ENCODE measurements at places on chromosomes 13 and 19.

GRCh38 chr13:34153428-34154180, 335.7 kb downstream of the RFC3 start:
- DNase-seq: no peak

GRCh38 chr13:112702986-112703379, 13.1 kb downstream of the ATP11A start:
- peak; percentile 3 for DNase-seq

GRCh38 chr19:36246006-36246481, 31.1 kb downstream of the ZNF146 start:
- DNase-seq: no peak

- DNase-seq: no peak
Measured at GRCh38 chr13:74977498-74977897, 504.5 kb downstream of the TBC1D4 start.

- no peak for DNase-seq
Measured at GRCh38 chr13:99197117-99197651, 3.5 kb upstream of the UBAC2 start.

DNA sequence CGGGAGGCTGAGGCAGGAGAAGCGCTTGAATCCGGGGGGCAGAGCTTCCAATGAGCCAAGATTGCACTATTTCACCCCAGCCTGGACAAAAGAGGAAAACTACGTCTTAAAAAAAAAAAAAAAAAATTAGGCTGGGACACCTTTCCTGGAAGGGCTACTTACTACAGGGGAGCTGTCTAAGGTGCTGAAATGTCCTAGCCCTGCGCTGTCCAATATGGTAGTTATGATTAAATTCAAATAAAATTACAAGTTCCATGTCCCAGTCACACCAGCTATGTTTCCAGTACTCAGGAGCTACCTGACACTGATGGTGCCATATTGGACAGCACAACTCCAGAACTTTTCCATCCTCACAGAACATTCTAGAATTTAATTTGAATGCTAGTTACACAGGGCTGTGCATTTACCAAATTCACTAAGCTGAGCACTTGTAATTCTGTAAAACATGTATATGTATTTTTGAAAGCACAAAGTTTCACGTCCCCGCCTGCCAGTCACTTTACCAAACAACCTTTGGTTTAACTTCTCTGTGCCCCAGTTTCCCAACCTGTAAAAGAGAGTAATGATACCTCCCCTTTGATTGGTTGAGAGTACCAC, 9.2 kb upstream of the ZSCAN22 start:
- no peak for DNase-seq

DNA sequence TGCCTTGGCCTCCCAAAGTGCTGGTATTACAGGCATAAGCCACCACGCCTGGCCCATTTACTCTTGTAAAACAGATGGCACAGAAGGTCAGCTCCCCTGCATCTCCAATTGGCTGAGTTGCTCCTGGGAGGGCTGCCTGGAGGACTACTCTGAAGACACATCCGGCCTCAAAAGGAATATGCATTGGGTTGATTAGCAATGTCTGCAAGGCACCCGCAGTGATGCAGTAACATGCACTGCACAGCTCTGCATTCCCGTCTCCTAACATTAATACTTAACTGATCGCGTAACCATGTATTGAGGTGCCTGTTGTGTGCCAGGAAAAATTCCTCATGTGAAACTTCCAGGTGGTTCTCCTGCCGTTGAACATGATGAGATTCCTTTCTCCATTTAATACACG, 5.0 kb downstream of the ELAVL3 start:
- DNase-seq: no peak

DNA sequence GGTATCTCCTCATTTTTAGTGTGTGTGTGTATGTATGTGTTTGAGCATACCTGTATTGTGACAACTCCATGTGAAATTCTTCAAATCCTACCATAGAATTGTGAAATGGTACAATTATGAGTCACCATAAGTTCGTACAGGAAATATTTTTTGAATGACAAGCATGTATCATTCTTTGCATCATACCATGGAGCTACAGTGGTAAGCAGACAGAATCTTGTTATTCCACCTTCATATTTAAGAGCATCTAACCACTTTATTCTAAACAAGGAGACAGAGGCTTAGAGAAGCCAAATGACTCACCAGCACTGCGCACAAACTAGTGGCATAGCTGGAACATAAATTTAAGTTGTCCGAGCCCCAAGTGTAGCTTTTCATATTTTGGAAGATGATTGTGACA, 4.5 kb upstream of the EPSTI1 start:
- DNase-seq: no peak

DNA sequence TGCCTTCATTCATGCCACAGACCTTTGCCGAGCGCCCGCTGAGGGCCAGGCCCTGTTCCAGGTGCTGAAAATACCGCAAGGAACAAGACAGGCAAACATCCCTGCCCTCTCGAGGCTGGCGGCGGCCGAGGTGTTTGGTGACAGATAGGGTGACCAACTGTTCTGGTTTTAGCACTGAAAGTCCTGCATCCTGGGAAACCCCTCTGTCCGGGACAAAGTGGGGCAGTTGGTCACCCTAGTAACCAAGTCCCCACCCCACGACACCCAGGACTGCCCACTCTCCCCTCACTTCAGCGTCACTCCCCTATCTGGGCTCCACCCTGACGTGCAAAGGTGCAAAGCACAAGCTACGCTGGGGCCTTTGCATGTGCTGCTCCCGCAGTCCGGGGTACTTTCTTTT, 17.3 kb downstream of the ZBTB7A start:
- DNase-seq: no peak

DNA sequence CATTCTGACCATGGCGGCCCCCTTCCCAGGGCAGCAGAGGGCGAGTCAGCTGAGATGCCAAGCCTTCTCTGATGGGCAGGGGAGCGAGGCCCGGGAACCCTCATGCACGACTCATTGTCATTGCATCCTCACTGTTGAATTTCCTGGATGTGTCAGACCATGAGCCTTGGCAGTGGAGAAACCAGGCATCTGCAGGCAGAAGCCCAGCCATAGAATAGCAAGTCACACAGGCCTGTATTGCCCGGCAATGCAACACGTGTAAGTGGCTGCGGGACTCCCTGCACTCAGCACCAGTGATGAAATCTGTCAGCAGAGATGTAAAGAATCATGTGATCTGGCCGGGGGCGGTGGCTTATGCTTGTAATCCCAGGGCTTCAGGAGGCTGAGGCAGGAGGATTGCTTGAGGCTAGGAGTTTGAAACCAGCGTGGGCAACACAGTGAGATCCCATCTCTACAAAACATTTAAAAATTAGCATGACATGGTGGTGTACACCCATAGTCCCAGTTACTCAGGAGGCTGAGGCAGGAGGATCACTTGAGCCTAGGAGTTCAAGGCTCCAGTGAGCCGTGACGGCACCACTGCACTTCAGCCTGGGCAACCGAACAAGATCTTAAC, 199.7 kb downstream of the KATNAL1 start:
- no peak for DNase-seq

DNA sequence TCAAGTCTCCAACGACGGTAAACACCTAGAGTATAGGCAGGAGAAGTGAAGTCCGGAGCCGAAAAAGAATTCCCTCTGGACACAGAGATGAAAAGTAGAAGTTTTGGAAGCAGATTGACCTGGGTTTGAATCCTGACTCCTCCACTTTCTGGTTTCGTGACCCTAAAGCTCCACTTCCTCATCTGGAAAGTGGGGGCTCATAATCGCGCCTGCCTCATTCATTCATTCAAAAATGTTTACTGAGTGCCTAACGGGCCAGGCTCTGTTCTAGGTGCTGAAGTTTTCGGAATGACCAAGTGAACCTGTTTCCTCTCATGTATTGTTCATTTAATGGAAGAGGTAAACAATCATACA, 7.1 kb upstream of the EML2 start:
- DNase-seq: no peak

DNA sequence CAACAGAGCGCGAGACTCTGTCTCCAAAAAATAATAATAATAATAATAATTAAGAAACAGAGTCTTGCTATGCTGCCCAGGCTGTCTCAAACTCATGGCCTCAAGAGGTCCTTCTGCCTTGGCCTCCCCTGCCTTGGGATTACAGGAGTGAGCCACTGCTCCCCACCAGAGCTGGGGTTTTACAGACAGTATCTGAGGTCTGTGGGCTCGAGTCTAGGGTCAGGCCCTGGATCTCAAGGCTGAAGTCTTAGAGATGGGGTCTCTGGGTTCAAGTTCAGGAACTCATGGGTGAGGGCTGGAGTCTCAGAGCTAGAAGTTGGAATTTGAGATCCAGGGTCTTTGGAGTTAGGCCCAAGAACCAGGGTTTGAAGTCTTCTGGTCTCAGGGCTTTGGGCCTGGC, 3.5 kb downstream of the IL11 start:
- no peak for DNase-seq

DNA sequence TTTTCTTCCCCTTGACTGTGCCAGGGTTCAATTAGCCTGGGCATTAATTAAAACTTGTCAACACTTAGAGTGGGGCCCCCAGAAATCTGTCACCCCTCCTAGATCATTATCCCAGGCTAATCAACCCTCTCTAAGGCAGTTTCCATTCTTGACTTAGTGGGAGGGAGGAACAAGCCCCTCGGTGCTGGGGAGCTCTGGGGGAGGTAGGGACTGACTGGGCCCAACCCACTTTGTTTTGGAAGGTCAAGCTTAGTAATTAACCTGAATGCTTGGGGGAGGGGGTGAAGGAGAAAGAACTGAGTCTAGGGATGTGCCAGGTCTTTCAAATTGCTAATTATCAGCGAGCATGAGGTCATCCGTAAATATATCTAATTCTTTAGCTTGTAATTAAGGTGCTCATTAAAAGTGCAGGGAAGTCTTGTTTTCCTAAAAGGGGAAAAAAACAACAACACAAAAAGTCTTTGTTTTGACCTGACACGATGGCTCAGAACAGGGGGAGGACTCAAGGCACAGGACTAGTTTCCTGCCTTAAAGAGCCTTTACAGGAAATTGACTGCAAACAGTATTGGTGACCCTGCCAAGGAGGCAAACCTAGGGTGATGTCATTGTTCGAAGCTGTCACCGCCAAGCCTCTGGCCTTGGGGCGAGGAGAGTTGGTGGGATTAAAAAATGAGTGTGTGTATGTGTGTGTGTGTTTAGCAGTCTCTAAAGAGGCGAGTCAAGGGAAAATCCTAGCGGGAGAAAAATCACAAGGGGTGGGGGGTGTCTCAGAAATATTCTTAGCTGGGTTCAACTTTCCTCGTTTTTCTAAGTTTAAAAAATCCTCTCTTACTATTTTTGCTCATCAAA, 19.4 kb downstream of the ACTN4 start:
- DNase-seq: no peak

DNA sequence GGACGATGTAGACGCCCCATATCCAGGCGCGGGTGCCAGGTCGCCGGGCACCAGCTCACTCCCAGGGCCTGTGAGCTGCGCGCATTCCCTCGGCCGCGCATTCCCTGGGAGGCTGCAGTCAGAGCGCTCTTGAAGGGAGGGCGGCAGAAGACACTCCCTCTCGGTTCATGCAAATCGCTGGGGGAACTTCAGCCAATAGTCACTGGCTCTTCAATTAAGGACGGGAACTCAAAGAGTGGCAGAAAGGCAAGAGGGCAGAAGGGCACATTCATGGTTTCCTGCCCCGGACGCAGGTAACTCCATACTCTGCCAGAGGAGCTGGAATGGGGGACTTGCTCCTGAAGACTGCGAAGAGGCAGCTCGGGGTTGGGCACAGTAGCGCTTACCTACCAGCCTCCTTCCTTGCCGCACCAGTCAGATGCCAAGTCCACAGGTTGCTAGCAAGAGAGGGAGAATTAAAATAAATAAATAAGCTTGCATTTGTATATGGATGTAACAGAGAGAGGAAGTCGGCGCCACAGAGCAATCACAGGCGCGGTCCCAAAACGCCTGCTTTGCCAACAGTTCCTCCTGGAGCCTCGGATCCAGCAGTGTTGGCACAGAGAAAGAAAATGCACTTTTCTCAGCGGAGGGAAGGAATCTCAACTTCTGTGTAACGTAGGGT, 459 bp downstream of the PCDH20 start:
- no peak for DNase-seq

- no peak for DNase-seq
Measured at GRCh38 chr19:49438261-49438660, 3.1 kb downstream of the SLC17A7 start.

DNA sequence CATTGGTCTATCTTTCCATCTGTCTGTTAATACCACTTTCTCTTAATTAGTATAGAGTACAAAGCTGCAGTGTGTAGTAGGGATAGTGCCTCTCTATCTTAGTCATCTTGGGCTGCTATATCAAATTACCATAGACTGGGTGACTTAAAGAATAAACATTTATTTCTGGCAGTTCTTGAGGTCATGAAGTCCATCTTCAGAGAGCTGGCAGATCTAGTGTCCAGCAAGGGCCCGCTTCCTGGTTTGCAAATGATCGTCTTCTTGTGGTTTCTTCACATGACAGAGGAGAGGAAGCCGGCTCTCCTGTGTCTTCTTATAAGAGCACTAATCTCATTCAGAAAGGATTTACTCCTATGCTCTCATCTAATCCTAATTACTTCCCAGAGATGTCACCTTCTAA, 6.1 kb downstream of the ZNF700 start:
- DNase-seq: no peak

DNA sequence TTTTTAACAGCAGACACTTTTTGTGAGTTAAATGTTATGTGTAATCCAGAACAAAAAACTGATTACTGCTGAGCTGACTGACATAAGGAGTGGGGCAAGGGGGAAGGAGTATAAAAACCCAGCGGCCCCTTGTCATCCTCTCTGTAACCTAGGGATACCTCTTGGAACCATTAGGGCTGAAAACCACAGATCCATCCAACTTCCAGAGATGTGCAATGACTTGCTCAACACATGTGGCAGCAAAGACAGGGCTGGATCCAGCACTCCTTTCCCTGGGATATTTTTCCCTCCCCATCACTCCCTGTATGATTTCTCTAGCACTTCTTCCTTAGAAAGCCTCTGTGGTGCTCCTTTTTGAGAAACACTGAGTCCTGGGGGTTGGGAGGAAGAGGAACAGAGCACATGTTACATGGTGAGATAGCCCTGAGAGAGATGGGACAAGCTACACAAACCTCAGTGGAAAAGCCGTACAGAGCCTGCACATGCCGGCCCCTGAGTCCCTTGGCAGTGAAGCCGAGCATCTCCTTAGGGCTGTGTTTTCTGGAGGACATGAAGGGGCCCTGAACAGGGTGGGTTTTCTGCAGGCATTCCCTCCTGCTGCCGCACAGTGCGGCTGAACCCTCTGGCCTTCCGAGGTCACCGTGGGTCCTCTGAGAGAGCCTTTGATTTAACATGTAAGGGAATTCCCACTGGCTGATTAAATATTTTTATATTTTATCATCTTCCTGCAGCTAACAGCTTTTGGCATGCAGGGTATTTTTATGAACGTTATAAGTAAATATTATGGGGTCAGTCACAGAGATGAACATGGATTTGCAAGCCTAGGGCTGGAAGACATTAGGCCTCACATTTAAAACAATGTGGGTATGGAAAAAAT, 219.9 kb downstream of the COG6 start:
- no peak for DNase-seq

- DNase-seq: no peak
Measured at GRCh38 chr13:95677564-95678266, 776 bp downstream of the DNAJC3 start.

- no peak for DNase-seq
Measured at GRCh38 chr19:47994209-47994802, at the start of gene ELSPBP1. ELSPBP1 (plus strand) TSS chr19:47994632; CDS start chr19:48008668, 14,036 bp downstream.

GRCh38 chr19:1967087-1967608, 26.2 kb downstream of the CSNK1G2 start:
- DNase-seq: no peak

GRCh38 chr13:22644941-22645340, 535.8 kb upstream of the SGCG start:
- no peak for DNase-seq
